D341Med (cell line): ENCODE measurements at places on chromosomes 6 and 20.

DNA sequence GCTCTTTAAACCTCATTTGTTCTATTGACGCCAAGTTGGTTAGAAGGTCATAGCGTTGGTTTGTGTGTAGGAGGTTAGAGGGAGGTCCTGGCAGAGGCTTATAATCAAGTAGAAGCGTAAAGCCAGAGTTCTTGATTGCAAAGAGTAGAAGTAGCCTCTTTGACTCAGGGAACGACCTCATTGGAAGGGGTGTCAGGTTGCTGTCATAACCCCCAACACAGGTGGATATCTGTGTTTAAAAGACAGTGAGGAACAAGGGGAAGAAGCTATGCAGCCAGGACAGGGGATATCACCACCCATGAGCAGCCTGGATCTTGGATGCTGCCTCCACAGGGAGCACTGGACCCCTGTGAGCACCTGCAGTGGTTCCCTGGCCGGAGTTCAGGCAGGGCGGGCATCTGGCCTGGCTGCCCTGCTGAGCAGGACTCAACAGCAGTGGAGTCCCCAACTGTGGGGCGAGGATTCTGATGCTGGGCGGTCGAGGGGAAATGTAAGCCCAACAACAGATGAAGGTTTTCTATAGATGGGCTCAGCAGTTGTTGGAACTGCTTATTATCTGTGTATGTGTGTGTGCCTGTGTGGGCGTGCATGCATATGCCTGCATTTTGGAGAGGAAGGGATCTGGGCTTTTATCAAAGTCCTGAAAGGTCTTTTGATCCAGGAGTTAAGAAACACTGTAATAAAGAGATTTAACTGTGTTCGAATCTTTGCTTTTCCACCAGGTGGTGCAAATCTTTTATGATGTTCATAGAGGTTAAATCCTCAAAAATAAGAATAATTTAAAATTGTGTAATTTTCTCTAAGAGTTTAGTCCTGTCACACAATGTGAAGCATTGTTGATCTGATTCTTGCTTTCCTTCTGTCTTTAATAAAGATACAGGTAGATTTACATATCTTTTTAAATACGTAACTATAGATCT, 27.7 kb downstream of the HIVEP1 start:
- DNase-seq: no peak

GRCh38 chr6:135088818-135089809, 34.5 kb upstream of the HBS1L start:
- DNase-seq: peak; percentile 36

GRCh38 chr6:10433322-10433721, 18.4 kb upstream of the TFAP2A start:
- no peak for DNase-seq

DNA sequence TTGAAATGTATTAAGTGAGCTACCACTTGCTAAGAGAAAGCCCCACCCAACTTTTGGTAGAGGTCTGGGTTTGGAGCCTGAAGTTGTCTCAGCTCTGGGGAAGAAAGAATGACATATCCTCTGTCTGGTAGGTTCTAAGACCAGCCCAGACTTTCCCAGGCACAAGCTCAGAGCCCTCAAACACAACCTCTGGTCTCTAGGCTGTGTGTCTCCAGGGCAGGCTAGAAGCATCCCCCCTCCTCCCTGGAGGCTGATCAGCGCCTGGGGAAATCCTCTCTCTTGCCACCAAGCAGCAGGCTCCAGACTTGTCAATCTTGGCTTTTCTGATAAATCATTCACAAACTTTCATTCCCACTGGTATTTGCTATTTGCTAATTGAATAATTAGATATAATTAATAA, 226.5 kb upstream of the CST7 start:
- peak; percentile 67 for DNase-seq

GRCh38 chr6:140789466-140789865, 1343.3 kb upstream of the GJE1 start:
- DNase-seq: no peak

- DNase-seq: no peak
Measured at GRCh38 chr6:903761-904160, 210.8 kb upstream of the EXOC2 start.

DNA sequence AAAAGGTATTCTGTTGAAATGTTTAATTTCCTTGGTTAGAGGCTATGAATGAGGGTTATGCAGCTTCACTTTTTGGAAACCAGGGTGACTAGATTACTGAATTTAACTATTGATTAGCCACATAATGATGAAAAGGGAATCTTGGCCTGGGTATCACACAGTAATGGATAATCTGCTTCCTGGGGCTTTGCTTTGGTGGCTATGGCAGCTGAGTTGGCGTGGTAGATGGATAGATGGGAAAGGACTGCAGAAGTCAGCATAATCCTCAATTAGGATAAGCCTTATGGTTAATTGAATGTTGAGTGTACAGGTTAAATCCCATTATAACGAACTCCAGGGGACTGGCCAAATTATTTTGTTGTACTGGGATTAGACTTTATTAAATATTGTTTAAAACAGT, 5.2 kb downstream of the NCOA3 start:
- DNase-seq: peak; percentile 54

DNA sequence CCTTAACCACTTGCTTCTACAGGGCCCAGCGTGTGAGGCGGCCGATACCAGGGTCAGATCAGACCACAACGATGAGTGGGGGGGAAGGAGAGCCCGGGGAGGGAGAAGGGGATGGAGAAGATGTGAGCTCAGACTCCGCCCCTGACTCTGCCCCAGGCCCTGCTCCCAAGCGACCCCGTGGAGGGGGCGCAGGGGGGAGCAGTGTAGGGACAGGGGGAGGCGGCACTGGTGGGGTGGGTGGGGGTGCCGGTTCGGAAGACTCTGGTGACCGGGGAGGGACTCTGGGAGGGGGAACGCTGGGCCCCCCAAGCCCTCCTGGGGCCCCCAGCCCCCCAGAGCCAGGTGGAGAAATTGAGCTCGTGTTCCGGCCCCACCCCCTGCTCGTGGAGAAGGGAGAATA, 2.8 kb downstream of the RING1 start:
- DNase-seq: no peak

GRCh38 chr6:56864171-56864616, 90.7 kb upstream of the BEND6 start:
- no peak for DNase-seq

GRCh38 chr20:4457566-4458543, 263.9 kb upstream of the PRND start:
- DNase-seq: no peak

DNA sequence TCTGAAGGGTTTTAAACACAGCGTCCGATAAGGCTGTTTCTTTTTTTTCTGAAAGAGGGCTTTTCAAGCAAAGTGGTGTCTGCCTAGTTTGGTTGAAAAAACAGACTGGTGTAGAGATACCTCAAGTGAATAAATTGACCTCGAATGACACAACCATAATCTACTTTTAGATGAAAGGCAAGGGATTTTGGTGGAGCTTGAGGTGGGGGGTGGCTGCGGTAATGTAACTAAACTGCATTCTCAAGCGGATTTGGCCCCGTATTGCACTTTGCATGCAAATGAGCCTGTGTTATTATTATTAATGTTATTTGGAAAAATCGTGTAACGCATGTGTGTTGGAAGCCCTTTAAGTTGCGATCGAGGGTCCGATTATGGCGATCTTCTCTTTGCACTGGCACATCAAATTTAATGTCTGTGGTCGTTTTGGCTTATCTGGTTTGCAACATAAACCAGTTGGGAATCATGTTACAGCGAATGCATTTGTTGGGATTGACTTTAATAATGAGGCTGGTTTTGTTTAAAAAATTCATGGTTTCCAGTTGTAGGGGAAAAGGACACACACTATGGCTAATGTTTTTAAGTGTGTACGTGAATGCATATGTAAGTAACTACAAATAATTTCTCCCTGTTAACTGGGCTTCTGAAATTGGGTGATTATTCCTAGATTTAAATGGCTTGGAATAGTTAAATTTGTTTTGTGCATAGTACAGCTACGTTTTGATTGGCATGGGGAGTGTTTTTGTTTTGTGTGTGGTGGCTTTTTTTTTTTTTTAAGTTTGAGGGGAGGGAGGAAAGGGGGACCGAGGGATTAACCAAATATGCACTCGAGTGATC, 1.0 kb downstream of the JARID2 start:
- DNase-seq: no peak

DNA sequence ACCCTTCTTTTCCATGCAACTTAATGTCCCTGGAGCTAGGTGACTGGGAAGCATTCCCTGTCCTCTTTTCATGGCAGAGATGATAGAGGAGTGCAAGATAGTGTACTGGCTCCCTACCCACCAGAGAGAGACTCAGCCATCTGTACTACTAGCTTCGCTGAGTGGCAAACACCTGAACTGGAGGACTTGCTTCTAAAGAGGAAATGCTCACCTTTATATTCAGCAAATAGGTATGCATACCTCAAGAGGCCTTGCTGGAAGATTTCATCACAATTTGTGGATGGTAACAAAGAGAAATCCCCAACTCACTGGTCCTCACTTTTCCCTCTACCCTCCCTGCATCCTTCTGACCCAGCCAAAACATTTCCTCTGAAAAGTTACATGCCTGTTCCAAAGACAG, 124.1 kb downstream of the FOXA2 start:
- no peak for DNase-seq

GRCh38 chr6:169589699-169590257, 112.1 kb downstream of the WDR27 start:
- no peak for DNase-seq

DNA sequence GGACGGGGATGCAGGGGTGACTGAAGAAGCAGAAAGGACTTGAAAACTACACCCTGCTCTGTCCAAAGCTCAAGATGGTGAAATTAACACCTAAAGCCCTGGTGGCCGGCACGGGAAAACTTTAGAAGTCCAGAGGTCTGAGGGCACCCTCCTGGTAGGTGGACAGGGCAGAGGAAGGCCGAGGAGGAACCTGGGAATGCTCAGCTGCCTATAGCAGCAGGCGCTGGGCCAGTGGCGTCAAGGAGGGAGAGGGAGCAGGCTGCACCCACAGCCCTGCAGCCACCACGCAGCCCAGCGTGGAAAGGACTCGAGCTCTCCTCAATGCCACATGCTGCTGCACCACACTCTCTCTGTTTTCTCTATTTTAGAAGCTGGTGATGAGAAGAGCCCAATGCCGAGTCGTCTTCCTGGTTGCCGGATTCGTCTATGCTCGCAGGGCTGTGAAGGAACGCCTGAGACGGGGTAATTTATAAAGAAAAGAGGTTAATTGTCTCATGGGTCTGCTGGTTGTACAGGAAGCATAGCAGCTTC, 248.3 kb upstream of the AFDN start:
- peak; percentile 3 for DNase-seq

- peak; percentile 33 for DNase-seq
Measured at GRCh38 chr6:159168536-159169192, 536 bp upstream of the FNDC1 start.

GRCh38 chr6:22466665-22467245, 102.6 kb upstream of the HDGFL1 start:
- peak; percentile 52 for DNase-seq

DNA sequence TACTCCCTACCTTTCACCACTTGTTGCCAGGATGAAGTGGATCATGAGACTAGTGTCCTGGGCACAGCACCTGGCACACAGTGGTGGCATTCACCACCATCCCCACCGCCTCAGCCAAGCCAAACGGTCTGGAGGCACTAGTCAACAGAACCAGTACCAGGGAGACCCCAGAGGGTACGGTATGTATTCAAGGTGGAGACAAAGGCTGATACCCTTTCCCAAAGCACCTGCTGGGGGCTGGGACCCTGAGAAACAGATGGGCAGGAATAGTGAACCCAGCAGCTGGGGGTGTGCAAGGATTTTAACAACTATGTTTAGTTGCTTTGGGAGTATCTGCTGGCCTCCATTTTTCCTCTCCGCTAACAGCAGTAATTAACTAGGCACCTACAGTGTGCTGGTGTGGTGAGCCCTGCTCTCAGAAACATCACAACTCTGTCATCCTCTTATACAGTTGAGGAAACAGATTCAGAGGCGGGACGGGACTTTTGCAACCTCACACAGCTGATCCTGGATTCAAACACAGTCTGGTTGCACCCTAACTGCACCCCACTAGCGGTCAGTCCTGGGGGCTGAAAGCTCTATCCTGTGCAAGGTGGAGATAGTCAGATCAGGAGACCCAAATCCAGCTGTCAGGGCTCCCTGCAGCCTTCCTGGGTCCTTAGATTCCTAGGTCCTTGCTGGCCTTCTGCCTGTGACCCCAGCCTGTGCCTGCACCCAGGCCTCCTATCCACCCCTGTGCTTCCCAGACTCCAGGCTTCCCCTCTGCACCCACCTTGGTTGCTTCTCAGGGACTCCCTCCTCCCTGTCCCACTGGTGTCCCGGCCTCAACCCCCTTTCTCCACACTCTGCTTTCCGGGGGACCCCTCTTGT, 1.2 kb downstream of the SNTA1 start:
- DNase-seq: no peak

DNA sequence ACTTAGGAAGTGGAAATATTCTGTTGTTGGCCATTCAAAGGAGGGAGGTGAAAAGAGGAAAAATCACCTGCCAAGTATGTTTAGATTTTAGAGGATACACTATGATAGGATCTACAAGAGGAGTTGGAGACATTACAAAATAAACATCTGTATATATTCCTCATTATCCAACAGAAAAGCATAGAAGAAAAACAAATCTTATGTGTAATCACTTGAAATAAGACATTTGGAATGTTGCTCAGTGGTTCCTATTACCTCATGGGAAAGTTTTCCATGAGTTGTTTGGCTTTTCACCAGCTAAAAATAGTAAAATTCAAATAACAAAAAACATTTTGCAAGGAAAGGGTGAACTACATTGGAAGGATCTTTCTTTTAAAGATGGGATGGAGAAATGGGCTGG, 76.7 kb upstream of the CARMIL1 start:
- no peak for DNase-seq

DNA sequence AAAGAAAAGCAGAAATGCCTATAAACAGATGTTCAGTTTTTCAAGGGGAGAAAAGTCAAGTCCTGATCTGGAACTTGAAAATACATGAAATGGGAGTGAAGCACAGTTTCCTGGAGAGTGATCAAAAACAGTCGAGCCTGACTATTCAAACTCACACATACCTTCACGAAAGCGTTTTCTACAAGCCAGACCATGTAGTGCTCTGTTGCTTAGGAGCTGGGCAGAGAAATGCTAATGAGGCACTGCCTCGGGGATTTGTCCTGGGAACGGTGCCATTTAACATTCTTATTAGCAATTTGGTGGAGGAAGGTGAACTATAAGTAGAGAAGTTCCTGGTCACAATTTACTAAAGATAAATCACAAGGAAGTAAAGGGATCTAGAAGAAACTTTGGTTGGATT, 5.9 kb downstream of the NHSL1 start:
- no peak for DNase-seq

DNA sequence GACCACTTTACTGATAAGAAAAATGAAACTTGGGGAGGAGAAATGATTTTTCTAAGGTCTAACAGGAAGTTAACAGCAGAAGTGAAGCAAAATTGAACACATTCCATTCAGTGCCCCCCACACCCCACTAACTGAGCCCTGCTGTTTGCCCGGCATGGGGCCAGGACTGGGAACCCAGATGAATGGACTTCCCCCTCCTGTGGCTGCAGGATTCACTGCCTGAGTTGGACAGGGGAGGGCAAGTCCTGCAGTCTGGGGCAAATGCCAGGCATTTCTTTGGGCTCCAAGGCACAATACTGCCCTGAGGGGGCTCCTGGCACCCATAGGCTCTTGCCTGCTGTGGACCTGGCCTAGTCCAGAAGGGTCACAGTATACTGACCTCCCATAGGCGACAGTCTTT, 28.3 kb downstream of the FYN start:
- no peak for DNase-seq
